ENCODE measurements at places on chromosomes 3 and 15. TPM values are rescaled to one million over a fixed set of nuclear protein-coding genes. Genes with fewer than 3 reads are reported as not detected.

GRCh38 chr3:106332129-106332528 lies 463.3 kb upstream of the CBLB start:
- H3K27ac ChIP-seq = no peak overlapping the region
- H3K4me1 ChIP-seq = no peaks in the 10 kb centered on the region
- H3K36me3 ChIP-seq = no peaks in the 10 kb centered on the region
- H3K27me3 ChIP-seq = no peaks in the 10 kb centered on the region
- no peak overlapping the region for H3K4me3 ChIP-seq

DNA sequence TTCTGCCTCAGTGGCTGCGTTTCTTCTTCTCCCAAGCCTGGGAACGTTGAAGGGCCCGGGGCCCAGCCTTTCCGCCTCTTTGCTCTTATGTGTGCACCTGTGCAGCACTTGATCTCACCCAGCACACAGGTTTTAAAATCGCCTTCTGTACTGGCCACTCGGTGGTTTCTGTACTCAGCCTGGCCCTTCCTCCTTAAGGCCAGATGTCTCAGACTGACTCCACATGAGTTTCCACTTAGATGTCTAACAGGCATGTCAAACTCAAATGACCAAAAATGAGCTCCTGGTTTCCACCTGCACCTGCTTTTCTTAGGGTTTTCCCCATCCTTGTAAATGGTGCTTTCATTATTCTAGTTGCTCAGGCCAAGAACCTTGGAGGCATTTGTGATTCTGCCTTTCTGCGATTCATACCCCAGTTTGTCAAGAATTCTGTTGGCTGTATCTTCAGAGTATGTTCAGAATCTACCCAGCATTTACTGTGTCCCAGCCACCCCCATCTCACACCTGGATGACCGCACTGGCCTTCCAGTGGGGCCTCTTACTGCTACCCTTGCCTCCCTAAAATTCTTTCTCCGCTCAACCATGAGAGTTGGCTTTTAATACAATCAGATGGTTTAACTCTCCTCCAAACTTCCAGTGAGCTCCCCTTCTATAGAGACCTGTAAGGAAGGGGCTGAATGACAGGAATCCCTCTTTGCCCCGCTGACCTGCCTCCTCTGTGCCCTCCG lies 2.2 kb upstream of the TRAK1 start:
- no peak overlapping the region for H3K27ac ChIP-seq
- peaks cover 3% of the 10 kb centered on the region for H3K4me1 ChIP-seq
- no peak overlapping the region for H3K4me3 ChIP-seq
- no peaks in the 10 kb centered on the region for H3K27me3 ChIP-seq
- no peak for DNase-seq

GRCh38 chr3:53196575-53197407 lies 35.8 kb downstream of the PRKCD start:
- H3K27ac ChIP-seq = no peak overlapping the region
- H3K36me3 ChIP-seq = peaks cover 3% of the 10 kb centered on the region

DNA sequence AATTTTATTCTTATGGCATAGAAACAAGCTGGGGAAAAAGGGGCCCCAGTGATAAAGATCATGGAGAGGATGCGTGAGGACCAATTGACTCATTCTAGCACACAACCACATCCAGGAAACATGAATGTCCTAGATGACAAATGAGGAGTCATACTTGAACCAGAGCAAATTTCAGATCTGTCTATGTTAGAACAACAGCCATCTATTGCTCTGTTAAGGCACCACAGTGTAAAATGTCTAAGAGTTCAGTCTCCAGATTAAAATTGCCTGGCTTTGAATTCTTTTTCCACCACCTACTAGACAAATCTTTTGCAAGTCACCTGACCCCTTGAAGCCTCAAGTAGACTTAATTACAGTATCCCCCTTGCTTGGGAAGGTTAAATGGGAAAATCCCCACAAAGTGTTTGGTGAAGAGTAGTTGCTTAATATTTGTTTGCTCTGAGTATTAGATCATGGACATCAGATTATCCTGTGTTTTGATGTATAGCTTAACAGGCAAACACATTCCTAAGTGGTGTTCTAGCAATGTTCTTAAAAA lies 258.7 kb upstream of the TGFBR2 start:
- no peaks in the 10 kb centered on the region for H3K27me3 ChIP-seq
- no peak overlapping the region for H3K27ac ChIP-seq
- H3K4me1 ChIP-seq = peaks cover under 1% of the 10 kb centered on the region
- no peaks in the 10 kb centered on the region for H3K36me3 ChIP-seq

DNA sequence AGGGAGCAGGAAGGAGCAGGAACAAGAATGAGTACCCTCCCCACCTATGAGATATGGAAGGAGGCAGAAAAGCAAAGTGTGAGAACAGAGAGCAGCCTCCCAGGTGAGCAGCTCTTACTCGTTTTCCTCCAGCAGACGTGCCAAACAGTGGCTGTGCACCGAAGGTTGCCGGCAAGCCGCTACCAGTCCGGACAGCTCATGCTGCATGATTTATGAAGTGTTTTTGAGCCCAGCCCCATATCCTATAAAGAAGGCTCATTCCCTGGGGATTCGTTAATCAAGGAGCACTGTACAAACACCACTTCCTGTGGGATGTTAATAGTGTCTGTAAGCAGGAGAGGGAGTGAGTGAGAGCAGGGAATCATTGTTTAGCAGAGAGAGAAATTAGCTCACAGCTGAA lies 118.3 kb upstream of the FOXB1 start:
- peaks cover 7% of the 10 kb centered on the region for H3K27me3 ChIP-seq
- H3K4me1 ChIP-seq = no peaks in the 10 kb centered on the region
- H3K36me3 ChIP-seq = no peaks in the 10 kb centered on the region
- no peak overlapping the region for H3K27ac ChIP-seq
- no peak overlapping the region for H3K4me3 ChIP-seq
- no peak for DNase-seq

DNA sequence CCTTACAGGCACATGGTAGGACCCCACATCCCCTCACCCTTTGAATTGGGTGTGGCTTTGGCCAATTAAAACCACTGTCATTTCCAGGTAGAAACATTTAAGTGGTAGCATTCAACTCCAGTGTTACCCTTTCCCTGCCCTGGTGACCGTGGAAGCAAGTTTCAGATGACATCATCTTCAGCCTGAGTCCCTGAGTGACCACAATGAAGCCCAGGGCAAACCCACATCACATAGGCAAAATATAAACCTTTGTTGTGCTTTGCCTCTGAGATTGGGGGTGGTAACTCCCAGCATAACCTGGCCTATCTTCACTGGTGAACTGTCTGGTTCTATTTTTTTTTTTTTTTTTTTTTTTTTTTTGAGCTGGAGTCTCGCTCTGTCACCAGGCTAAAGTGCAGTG lies 404.0 kb upstream of the WNT5A start:
- no peaks in the 10 kb centered on the region for H3K36me3 ChIP-seq
- H3K4me1 ChIP-seq = no peaks in the 10 kb centered on the region

- DNase-seq = no peak
- H3K27ac ChIP-seq = no peak overlapping the region
- H3K36me3 ChIP-seq = no peaks in the 10 kb centered on the region
- no peaks in the 10 kb centered on the region for H3K4me1 ChIP-seq
Measured at GRCh38 chr3:60803216-60804173, 447.8 kb downstream of the FHIT start.

DNA sequence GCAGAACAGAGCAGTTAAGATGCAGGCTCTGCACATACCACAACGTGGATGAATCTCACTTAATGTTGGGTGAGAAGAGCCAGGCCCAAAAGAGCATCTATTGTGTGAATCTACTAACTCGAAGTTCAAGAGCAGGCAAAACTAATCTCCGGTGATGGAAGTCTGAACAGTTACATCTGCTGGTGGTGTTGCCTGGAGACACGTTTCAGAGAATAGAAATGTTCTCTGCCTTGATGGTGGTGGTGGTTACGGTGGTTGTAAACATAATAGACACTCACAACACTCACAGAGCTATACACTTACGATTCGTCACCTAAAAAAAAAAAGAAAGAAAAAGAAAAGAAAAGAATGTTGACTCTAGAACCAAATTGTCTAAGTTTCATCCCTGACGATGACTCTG lies 86.8 kb downstream of the LIPC start:
- peak; percentile 58 for DNase-seq
- H3K36me3 ChIP-seq = no peaks in the 10 kb centered on the region
- H3K27ac ChIP-seq = peak overlapping the region; percentile 94
- H3K4me1 ChIP-seq = peaks cover 23% of the 10 kb centered on the region
- H3K4me3 ChIP-seq = no peak overlapping the region

DNA sequence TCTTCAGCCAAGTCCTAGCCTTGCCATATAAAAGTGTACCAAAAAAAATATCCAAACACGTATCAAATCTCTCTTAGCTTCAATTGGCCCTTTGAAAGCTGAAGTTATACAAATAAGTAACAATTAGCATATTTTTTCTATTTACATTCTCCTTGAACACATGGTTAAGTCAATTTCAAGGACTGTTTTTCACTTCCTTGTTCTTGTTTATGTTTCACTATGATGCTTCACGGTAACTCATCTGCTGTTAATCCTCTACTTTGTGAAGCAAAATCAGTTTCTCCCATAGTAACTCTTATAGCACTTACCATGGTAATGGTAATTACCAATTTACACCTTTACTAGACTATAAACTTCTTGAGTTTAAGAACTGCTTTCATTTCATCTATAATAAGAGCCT lies 10.6 kb upstream of the SPRED1 start:
- no peaks in the 10 kb centered on the region for H3K27me3 ChIP-seq
- no peak overlapping the region for H3K4me3 ChIP-seq
- H3K27ac ChIP-seq = no peak overlapping the region
- no peaks in the 10 kb centered on the region for H3K4me1 ChIP-seq

DNA sequence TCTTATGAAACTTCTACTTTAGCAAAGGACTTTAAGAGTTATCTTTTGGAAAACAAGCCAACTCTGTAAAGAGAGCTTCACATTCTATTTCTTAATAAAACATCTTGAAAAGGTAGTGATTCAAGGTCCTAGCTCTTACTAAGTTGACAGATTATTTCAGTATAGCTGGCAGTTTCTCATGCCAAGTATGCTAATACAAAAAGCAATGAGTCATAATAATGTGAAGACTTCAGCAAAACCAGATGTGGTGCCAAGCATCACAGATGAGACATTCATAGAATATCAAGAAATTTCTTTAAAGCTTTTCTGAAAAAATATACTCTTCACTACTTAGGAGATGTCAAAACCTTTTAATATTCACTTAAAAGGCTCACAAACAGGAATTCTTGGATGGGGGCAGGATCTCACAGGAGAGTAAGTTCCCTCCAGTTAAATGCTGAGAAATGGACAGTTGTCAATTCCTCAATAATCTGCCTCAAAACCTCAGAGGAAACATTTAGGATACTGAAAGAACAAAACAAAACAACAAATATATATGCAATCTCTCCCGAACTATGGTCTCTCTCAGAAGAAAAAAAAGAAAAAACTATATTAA lies 45.6 kb downstream of the DCBLD2 start:
- no peak overlapping the region for H3K4me3 ChIP-seq
- H3K36me3 ChIP-seq = no peaks in the 10 kb centered on the region
- H3K4me1 ChIP-seq = no peaks in the 10 kb centered on the region
- H3K27ac ChIP-seq = no peak overlapping the region
- DNase-seq = no peak

DNA sequence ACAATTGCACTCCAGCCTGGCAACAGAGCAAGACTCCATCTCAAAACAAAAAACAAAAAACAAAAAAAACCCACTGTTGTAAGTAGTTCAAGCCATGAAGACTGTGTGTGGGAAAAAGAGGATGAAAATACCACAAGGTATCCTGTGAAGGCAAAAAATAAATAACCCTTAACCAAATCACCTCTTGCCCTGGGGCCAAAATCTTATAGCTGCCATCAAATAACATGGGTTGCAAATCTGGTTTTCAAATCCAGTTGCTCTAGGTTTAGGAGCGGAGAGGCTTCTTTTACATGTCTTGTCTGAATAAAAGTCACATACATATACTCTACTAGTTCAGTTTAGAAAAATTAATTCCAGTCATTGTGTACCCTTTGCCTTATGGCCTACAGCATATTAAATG lies 87.0 kb upstream of the STT3B start:
- no peaks in the 10 kb centered on the region for H3K4me1 ChIP-seq
- H3K27me3 ChIP-seq = no peaks in the 10 kb centered on the region
- no peak overlapping the region for H3K4me3 ChIP-seq
- no peak overlapping the region for H3K27ac ChIP-seq
- H3K36me3 ChIP-seq = no peaks in the 10 kb centered on the region

DNA sequence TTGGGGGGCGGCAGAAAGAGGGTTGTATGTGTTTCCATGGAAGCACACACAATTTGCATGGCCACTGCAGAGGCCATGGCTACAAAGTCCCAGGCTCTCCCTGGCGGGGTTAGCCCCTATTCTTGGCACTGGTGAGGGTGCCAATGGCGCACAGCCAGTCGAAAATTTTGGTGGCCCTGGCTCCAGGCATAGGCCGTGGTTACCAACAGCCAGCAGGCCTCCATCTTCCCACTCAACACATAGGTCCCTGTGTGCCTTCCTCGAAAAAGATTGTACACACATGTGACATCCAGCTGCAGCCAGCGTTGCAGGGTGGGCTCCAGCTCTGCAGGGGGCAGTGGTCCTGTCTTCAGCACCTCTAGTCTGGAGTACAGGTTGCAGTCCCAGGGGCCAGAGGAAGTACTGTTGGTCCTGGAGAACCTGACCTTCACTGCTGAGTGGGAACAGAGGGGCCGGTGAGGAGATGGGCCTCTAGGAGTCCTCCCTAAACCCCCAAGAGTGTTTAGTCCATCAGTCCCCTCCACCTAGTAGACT lies 7.1 kb downstream of the P4HTM start:
- H3K27ac ChIP-seq = no peak overlapping the region
- H3K36me3 ChIP-seq = peaks cover 16% of the 10 kb centered on the region
- DNase-seq = no peak

DNA sequence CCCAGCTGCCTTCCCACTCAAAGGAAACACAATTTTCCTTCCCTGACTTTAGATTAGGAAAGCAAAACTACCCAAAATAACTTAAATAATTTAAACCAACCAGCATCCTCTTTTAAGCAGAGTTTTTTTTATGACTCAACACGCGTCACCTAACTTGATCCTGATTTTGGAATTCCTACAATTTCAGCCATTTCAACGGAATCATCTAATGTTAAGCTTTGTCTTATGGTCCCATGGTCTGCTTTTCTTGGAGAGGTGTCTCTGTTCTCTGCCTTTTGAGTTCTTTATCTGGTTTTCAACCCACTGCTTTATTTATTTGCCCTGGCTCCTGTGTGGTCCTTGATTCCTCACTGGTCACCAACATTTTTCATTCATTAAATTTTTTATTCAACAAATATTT lies 219.2 kb upstream of the ARHGEF26 start:
- no peak overlapping the region for H3K4me3 ChIP-seq
- no peaks in the 10 kb centered on the region for H3K4me1 ChIP-seq
- H3K27ac ChIP-seq = no peak overlapping the region
- DNase-seq = no peak

DNA sequence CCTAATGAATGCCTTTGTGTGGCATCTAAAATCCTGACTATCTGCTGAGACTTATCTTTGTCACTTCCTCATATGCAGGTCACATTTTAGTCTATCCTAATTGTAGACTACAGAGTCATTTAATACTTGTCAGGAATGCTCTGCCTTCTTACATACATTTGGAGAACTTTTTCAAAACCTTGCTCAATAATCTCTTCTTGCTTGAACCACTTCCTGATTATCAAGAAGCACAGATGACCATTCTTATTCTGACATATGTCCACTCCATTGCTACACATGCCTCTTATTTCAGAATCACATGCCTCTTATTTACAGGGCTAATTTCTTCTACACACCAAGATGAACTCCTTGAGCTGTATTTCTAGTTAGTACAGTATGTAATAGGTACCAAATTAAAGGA lies 400.3 kb downstream of the TBC1D5 start:
- no peaks in the 10 kb centered on the region for H3K36me3 ChIP-seq
- H3K4me1 ChIP-seq = no peaks in the 10 kb centered on the region
- no peak overlapping the region for H3K27ac ChIP-seq
- H3K27me3 ChIP-seq = no peaks in the 10 kb centered on the region
- DNase-seq = no peak

Gene LYZL4
- 0.14 TPM for total RNA-seq

Gene HTR3E
- not detected for total RNA-seq

Gene CPOX
- total RNA-seq = 17.2 TPM

Gene BCHE
- total RNA-seq = 12.4 TPM

Gene ANKRD63
- total RNA-seq = not detected

Gene MEX3B
- total RNA-seq = 4.1 TPM

Gene TOMM70
- total RNA-seq = 37.2 TPM
